PC-9 (cell line): ENCODE measurements at places on chromosomes 13 and 19. TPM values are rescaled to one million over a fixed set of nuclear protein-coding genes. Genes with fewer than 3 reads are reported as not detected.
A peak's percentile ranks its signal among the peaks of the same experiment; 100 is the strongest.

GRCh38 chr13:73433890-73434289 is 375.1 kb downstream of the KLF5 start:
- no peak for DNase-seq

DNA sequence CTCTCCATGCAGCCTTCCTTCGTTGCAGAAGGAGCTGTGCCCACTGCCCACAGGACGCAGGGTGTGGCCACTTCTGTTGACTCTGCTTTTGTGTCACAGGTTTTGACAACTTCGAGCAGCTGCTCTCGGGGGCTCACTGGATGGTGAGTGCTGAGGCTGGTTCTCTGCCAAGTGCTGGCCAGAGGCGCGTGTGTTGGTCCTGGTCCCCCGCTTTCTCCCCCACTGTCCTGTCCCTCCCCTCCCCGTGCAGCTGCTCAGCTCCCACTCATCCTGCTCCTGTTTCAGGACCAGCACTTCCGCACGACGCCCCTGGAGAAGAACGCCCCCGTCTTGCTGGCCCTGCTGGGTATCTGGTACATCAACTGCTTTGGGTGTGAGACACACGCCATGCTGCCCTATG is 10.6 kb upstream of the PDCD2L start:
- no peak for DNase-seq

- no peak for DNase-seq
These were observed 6.8 kb downstream of the MEX3D start for GRCh38 chr19:1561236-1561842.

GRCh38 chr19:45809643-45810159 is 5.4 kb downstream of the RSPH6A start:
- peak; percentile 19 for DNase-seq

DNA sequence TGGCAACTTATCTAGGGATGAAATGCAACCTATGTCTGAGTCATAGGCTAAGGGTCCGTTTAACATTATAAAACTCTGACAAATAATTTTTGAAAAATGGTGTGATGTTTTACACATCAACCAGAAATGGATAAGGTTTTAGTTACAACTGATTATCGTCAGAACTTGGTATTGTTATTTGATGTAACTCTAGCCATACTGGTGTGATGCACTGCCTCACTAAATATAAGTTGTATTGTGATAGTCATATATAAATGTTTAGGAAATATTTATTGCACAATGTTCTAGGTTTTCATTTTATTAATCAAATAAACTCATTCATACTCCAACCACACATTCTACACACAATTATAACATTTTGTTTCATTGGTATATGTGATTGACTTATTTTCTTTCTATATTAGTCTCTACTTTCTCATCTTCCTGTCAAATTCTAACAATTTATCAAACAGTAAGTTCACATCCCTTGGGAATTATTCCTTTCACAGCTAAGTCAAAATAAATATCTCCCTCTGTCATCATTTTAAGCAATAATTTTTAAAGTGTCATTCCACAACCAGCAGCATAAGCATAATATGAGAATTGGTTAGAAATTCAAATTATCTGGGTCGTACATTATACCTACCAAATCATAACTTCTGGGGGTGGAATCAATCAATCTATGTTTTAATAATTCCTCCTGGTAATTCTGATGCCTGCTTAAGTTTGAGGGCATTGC is 873.9 kb downstream of the SLITRK1 start:
- no peak for DNase-seq

The DAPK3 gene
- 38.1 and 46.5 TPM in 2 replicates for total RNA-seq

- no peak for DNase-seq
These were observed 46.5 kb upstream of the TFDP1 start for GRCh38 chr13:113537909-113538688.

The GPR4 gene
- total RNA-seq: not detected in 2 replicates

DNA sequence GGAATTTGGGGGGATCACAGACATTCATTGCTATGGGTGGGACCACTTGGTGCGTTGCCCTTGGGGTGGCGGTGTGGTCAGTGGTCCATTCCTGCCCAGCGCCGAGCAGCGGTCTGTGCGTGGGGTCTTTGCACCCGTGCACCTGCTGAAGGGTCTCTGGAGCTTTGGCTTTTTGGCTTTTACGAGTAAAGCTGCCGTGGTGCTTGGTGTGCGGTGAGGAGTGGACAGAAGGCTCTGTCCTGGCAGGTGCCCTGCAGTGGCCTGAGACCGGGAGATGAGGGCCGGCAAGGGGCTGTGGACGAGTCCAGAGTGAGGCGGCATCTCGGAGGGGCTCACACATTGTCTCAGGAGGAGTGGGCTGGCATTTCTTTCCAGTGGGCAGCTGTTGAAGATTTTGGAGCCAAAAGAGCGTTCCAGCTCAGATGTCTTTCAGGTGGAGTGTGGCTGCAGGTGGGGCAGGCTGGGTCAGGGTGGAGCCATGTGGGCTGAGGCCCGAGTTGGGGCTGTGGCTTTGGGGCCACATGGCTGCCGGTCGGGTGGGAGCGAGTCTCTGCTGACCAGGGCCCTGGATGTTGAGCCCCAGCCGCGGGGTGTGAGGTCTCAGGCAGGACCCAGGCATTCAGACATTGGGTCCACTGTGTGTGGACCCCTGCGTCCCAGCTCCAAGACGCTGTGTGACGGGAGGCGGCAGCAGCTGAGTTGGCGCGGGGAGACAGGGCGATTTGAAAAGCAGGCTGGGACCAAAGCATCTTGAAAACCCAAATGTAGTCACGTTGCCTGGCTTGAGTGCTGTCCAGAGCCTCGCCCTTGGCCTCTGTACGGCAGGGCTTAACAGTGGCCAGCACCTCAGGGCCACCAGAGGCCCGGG is 11.7 kb downstream of the GNA11 start:
- no peak for DNase-seq
